Stimulated activated CD8-positive, alpha-beta memory T cell treated with anti-CD3 and anti-CD28 coated beads, Interleukin-7, amount 100 ng/mL, for 4 hours (primary cell): ENCODE measurements at places on chromosomes 5 and 9.

GRCh38 chr9:98602839-98603500, 105.8 kb downstream of the GABBR2 start:
- DNase-seq: no peak

DNA sequence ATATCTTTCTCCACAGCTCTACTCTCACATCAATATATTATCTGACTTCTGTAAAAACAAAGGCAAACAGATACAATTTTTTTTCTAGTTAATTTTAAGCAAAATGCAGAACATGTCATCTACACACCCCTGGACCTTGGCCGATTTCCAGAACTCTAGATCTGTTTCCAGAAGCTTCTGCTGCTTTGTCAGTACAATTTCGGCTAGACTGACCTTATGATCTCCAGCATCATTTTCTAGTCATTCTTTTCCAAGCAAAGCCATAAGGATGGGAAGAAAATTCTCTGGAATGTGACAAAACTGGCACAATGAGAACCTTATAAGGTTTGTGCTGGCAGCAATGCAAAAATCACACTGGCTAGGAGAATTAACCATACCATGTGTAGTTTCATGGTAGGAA, 132.8 kb upstream of the MPDZ start:
- no peak for DNase-seq

DNA sequence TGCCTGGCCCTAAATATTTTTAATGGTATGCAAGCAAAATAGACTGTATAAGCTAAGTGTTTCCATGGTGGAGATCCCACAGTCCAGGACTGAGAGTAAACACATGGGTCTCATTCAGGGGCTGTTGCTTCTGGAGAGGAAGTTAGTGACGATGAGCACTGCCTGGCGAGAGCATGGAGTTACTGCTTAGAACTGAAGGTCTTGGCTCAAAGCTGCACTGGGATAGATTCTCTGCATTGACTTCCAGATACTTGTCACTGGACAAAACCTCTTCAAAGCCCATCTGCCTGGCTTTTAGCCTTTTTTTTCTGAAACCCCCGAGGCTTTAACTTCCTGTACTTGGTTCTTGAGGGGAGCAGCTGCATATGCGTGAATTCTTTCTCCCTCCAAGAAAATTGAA, 39.2 kb downstream of the GPR107 start:
- no peak for DNase-seq

- no peak for DNase-seq
Measured at GRCh38 chr9:130846487-130847305, 11.6 kb downstream of the ABL1 start.

DNA sequence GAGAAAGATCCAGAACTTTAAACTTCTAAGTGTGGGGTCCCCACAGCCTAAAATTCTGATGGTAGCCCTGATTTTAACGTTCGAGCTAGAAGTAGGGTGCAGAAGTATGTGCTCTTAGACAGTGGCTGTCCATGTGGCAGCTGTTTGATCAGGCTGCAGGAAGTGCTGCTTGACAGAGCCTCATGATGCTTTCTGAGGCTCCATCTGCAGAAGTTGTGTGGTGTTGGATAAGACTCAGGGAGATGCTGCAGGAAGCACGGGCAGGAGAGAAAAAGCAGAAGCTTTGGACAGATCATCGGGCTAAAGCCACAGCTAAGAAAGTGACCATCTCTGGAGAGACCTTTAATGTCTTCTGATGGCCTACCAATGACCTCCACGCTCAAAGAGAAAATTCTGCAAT, 8.1 kb downstream of the MTMR12 start:
- DNase-seq: no peak

- no peak for DNase-seq
Measured at GRCh38 chr5:127705120-127705892, 2.1 kb downstream of the CCDC192 start.

DNA sequence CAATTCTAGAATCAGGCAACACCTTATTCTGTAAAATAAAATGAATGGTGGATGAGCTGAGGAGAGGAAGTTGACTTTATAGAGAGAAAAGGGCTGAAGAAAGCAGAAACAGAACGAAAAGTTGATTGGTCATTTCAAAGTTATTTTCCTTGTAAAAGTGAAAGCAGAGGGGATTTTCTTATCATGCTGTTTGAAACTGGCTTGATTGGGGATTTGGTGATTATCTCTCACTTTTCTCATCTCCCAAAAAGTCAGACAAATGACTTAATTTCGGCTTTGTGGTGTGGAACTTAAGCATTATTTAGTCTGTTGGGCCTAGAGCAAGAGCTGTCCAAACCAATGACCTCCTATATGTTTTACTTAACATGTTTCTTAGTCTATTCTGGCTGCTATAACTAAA, 60.5 kb upstream of the ITGA2 start:
- DNase-seq: no peak

DNA sequence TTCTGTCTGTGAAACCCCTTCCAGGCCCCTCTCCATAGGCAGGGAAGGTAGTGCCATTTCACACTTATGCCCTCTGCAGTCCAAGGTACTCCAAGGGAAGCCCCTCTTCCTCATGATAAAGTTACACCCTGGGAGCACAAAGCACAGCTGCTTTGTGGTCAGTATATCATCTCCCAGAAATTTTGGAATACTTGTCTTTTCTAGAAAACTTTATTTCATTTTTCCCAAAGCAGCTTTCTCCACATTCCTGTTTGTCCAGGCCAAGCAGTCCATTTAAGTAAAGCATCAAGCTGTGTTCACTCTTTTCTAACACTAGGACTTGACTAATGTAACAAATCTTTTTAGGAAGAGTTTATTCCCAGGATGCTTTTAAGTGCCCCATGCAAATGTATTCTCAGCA, 371.8 kb upstream of the RGMB start:
- no peak for DNase-seq

DNA sequence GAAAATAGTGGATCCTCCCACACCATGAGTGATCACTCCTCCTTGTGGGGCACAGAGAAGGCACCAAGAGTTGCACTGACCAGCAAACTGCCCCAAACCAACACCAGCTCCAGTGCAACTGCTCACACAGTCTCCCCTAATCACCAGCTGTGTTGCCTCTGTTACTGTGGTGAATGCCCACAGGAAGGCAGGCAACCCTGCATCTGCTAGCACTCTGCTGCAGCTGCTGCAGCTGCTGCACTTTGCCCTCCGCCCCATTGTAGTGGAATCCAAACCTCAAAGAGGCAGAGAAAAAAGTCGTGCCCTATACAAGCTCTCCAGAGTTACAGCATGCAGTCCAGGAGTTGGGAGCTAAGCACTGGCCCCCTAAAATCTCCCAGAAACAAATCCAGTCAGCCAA, 339.6 kb downstream of the TRIM36 start:
- no peak for DNase-seq

- DNase-seq: no peak
Measured at GRCh38 chr9:110837401-110838005, 168.9 kb downstream of the MUSK start.

DNA sequence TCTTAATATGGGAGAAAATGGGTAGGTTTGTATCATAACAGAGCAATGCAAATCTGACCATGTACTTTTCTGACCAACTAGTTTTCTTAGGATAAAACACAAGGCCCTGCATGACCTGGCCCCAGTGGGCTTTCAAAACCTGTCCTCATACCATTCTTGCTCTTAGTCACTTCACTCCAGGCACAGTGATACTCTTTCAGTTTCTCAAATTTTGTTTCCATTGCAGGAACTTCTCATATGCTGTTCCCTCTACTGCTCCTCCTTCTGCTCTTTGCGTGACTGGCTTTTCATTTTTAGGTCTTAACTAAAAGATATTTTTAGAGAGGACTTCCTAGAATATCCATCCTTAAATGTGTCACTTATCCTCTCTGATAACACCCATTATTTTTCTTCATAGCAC, 112.4 kb downstream of the INIP start:
- no peak for DNase-seq

- no peak for DNase-seq
Measured at GRCh38 chr5:167479779-167480178, 811.7 kb upstream of the WWC1 start.

GRCh38 chr5:42108468-42108867, 183.4 kb downstream of the FBXO4 start:
- DNase-seq: no peak

- no peak for DNase-seq
Measured at GRCh38 chr9:6785682-6786081, 27.9 kb downstream of the KDM4C start.

- DNase-seq: no peak
Measured at GRCh38 chr5:41843456-41844370, 26.5 kb downstream of the OXCT1 start.
